ENCODE measurements at places on chromosomes 6 and 20.

- DNase-seq = no peak
Observed at GRCh38 chr6:29941471-29941870, 861 bp upstream of the HLA-A start.

- no peak for DNase-seq
Observed at GRCh38 chr6:152123076-152123475, 315.6 kb downstream of the ESR1 start.

GRCh38 chr20:6651016-6651415, 116.5 kb upstream of the BMP2 start:
- no peak for DNase-seq

DNA sequence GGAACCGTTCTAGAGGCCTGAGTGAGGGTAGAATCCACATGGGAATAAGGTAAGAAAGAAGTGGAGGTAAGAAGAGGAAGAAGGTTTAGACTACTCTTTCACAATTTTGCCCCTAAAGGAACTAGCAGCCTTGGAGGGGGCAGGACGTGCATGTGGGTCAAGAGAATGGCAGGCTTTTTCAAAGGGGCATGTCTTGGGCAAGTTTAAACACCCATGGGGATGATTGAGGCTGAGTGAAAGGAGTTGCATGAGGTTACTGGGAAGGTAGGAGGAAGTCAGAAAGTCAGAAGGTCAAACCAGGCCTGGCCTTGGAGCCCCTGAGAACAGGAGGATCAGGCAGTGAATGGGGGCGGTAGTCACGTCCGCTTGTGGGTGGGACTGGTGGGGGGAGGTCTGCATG, 10.2 kb downstream of the ADA start:
- no peak for DNase-seq

DNA sequence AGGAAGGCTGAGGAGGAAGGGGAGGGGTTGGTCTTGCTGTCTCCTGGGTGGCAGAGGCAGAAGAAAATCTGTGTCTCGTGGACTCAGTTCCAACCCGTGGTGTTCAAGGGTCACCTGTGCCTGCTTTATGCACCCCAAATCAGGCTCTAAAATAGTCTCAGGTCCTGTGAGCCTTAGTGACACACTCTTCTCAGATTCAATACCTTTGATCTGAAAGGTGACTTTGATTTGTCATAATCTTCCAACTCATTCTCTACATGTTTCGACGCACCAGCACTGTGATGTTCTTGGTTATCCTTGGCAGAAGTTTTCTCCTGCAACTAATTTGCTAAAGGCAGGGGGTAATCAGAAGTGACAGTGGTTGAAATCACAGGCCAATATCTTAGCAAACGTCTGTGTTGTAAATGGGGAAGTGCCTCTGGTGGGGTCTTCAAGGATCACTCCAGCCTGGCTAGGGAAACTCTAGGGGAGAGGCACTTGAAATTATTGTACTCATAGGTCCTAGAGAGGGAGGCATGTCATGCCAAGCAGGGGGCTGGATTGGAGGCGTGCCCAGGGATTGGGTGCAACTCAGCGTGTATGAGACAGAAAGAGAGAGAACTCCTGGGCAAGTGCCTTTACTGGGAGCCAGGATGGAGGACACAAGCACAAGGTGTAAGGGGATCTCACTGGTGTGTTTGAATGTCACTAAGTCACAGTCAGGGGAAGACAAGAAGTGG, 19.0 kb upstream of the PRND start:
- DNase-seq = no peak

GRCh38 chr6:77034161-77034560, 429.1 kb downstream of the HTR1B start:
- DNase-seq = no peak

- no peak for DNase-seq
Observed at GRCh38 chr6:161080263-161080970, 88.8 kb downstream of the MAP3K4 start.

- peak; percentile 41 for DNase-seq
Observed at GRCh38 chr6:42901538-42901957, 14.3 kb upstream of the PTCRA start.

DNA sequence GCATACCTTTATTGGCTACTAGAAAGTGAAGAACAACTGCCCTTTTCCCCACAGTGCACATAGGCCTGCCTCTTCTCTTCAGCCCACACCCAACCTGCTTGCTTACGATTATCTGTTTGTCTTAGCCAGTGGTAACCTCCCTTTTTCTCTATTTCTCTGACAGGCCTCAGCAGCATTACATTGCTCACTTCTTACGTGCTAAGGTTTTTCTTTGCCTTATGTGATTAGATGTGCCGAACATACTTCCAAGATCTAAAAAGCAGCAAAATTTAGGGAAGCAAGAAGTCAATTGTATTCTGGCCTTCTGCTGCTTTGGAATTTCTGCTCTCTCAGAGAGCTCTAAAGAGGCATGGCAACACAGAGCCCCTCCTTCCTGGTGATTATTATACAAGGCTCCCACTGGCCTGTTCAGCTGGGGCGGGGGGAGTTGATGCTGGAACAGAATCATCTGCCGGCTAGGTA, 7.0 kb downstream of the B4GALT5 start:
- no peak for DNase-seq

- DNase-seq = no peak
Observed at GRCh38 chr6:5004373-5005037, 668 bp upstream of the RPP40 start.

- no peak for DNase-seq
Observed at GRCh38 chr6:69216127-69216526, 580.7 kb downstream of the LMBRD1 start.

GRCh38 chr6:156413154-156413553, 364.0 kb upstream of the ARID1B start:
- no peak for DNase-seq

GRCh38 chr6:161103475-161103874, 111.9 kb downstream of the MAP3K4 start:
- DNase-seq = no peak

GRCh38 chr6:24780206-24780605, 5.5 kb downstream of the GMNN start:
- DNase-seq = no peak

DNA sequence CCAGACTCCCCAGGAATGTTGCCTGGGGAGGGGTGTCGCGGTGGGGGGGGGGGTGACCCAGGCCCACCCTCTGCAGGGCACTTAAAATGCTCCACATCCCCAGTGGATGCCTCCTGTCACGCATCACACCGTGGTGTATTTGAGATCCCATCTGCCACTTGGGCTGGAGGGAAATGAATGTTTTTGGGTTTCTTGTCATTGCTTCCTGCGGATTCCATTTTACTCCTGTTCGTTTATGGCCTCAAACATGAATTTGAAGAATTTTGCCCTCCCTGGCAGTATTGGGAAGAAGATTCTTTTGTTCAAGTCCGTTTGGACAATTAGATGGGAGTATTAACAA, 544 bp upstream of the KHDC1 start:
- no peak for DNase-seq

GRCh38 chr6:2695454-2696095, 55.1 kb downstream of the MYLK4 start:
- no peak for DNase-seq

GRCh38 chr20:52294106-52294628, 102.6 kb upstream of the ZFP64 start:
- no peak for DNase-seq

DNA sequence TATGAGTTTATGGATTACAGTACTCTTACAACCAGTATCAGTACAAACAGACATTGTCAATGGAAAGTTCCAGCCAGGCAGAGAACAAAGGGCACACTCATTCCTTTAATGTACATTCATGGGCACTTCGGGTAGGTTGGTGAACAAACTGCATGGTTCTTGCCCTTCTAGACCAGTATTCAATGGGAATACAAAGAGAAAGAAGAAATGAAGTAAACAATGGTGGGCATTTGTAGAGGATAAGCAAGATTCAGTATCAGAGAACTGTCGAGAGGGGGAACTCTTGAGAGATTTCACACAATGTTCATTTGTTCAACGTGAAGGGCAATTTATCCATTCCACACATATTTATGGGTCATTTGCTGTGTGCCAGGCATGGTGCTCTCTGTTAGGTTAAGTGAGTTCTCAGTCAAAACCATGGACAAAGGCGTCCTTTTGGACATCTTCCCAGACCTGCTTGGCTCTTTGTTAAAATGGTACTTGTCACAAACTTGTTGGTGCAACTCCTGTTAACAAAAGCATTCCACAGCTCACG, 714.8 kb downstream of the DHX35 start:
- DNase-seq = no peak

GRCh38 chr6:89797317-89797716, 22.3 kb downstream of the MDN1 start:
- no peak for DNase-seq

DNA sequence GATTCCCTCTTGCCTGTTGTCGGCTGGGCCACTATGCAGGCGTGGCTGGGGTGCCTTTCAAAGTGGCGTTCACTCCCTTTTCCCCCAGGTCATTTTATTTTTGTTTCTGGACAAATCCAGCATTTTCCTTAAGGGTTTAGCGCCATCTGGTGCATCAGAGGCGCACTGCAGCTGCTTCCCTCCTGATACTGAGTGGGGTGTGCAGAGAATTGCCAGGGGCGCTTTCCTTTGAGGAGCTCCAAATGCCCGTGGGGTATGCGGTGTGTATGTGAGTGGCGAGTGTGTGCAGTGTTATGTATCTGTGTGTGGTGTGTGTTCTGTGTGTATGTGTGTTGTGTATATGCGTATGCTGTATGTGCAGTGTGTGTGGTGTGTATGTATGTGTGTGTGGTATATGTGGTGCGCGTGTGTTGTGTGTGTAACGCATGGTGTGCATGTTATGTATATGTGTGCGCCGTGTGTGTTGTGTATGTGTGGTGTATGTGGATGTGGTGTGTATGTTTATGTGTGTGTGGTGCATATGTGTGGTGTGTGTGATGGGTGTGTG, 100.1 kb upstream of the AGPAT4 start:
- peak; percentile 32 for DNase-seq

DNA sequence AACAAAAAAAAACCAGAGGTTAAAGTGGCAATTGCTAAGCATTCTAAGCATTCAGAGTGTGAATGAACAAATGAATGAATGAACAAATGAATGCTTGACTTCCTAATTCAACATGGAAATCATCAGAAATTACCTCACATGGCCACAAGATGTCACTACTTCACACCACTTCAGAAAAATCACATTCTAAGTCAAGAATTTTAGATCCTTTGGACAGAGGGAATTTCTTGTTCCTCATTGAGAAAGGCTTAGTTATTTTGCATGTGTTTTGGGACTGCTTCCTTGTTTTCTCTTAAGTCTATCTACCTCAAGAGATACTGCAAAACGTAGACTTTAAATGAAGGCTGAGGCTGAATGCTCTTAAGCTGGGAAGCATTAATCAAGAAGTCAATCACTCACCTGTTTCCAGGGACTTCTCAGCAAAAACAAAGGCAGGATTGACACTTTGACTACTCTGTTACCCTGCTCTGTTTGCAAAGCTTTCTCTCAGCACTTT, 120.2 kb downstream of the MBOAT1 start:
- no peak for DNase-seq

GRCh38 chr6:111047244-111047643, 40.1 kb upstream of the SLC16A10 start:
- no peak for DNase-seq

GRCh38 chr6:32108727-32109113, 418 bp downstream of the TNXB start:
- DNase-seq = no peak

- DNase-seq = no peak
Observed at GRCh38 chr6:46983007-46983411, 59.1 kb downstream of the ADGRF1 start.

DNA sequence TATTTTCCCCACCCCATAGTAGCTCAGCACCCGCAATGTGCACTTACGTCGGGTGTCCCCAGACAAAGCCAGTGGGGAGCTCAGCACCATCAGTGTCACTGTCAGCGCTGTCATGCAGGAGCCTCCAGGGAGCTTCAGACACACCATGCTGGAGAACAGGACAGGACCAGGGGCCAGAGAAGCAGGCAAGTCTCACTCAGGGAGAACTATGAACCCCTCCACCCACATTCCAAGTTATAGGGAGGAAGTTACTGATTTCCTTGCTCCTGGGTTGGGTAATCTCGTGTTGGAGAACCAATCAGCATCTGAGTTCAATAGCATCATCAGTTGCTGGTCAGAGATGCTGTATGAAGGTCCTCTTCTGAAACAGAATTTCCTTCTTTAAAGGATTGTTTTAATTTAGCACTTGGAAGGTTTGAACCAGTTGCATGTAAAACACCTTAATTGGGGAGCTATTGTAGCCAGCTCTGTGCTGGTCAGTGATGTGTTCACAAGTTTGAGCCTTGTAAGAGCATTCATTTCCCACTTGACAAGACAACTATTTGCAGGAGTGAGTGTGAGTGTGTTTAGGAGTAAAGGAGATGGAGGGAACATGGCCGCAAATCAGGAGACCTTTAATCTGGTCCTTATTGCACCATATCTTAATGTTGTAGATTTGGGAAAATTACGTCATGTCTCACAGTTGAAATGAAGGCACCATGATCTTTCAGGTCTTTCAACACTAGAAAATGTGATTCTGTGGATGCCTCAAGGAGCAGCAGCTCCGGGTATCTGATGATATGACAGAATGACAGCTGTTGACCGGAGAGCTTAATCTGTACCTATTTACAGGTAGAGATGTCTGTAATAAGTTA, at the start of gene HLA-DRB1:
HLA-DRB1 (minus strand) TSS at position 253 of the 854 bp plus-strand sequence; CDS start at position 147, 106 bp downstream.
- peak; percentile 5 for DNase-seq

- no peak for DNase-seq
Observed at GRCh38 chr20:47143657-47144056, 212.8 kb downstream of the ZMYND8 start.

DNA sequence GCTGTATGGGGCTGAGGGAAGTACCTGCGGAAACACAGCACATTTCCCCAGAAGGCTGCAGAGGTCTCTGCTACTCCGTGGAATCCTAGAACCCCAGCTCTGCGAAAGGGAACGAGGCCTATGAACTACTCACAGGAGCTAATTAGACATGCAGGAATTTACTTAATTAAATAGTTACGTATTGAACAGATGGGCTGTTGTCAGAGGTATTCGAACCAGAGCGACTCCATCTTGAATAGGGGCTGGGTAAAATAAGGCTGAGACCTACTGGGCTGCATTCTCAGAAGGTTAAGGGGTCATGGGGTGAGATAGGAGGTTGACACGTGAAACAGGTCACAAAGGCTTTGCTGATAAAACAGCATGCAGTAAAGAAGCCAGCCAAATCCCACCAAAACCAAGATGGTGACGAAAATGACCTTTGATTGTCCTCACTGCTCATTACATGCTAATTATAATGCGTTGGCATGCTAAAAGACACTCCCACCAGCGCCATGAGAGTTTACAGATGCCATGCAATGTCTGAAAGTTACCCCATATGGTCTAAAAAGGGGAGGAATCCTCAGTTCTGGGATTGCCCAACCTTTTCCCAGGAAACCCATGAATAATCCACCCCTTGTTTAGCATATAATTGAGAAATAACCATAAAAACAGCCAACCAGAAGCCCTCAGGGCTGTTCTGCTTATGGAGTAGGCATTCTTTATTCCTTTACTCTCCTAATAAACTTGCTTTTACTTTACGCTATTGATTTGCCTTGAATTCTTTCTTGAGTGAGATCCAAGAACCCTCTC, 14.7 kb upstream of the SSTR4 start:
- DNase-seq = no peak

DNA sequence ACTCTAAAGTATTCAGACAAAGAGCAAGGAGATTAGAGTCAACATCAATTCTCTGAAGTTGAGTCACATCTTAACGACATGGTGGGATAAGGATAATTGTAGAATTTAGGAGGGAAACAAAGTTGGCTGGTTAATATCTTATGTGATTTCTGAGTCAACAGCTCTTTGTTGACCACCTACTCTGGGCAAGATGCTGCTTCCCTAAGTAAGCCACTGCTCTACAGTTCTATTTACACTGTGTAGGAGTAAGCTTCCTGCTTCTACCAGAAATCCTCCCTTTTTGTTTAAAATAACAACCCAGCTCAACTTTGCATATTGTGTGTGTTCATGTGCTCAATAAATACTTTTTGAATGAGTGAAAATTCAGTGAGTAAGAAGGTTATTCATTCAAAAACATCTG, 3.1 kb downstream of the HS3ST5 start:
- no peak for DNase-seq

- DNase-seq = no peak
Observed at GRCh38 chr20:62636446-62636845, 5.9 kb upstream of the SLCO4A1 start.

All from activated effector memory CD4-positive, alpha-beta T cell treated with Interleukin-2 at 50 U/mL for 16 hours (primary cell).